ENCODE measurements at places on chromosomes 4 and X.

- no peak overlapping the region for H3K27ac ChIP-seq
- H3K36me3 ChIP-seq: no peaks in the 10 kb centered on the region
- H3K4me3 ChIP-seq: no peak overlapping the region
- no peak for DNase-seq
- peaks cover 10% of the 10 kb centered on the region for H3K27me3 ChIP-seq
Measured at GRCh38 chr4:112449708-112450107, 66.3 kb downstream of the NEUROG2 start.

DNA sequence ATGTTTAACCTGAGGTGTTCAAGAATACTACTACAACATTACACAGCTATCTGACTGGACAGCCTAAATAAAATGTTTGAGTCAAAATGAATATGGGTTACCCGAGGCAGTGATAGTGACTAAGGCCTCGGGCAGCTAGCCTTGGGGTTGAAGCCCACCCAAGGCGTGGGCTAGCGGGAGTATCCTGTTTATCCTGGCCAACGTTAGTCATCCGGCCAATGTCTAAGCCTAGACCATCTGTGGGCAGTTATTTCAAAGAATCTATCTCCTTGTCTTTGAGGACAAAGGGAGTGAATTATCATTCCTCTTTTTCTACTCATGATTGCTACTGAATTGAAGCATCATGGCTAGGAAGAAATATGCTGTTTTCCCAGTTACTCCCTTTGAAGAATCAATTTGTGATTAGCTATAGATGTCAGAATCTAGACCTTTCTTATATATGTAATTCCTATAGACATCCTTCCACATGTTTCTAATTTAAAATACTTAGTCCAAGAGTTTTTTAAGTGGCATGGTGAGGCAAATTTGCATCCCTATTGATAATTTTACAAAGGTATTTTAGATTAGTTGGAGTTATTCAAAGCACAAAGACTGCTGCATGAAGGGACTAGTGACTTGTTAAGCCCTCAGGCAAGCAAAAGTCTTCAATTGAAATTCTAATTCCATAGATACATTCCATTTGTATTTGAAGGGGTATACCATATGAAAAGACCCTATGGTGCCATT lies 6.0 kb upstream of the PDGFC start:
- DNase-seq: no peak
- H3K27ac ChIP-seq: no peak overlapping the region
- H3K4me3 ChIP-seq: no peak overlapping the region
- no peaks in the 10 kb centered on the region for H3K4me1 ChIP-seq
- H3K36me3 ChIP-seq: peaks cover 2% of the 10 kb centered on the region

DNA sequence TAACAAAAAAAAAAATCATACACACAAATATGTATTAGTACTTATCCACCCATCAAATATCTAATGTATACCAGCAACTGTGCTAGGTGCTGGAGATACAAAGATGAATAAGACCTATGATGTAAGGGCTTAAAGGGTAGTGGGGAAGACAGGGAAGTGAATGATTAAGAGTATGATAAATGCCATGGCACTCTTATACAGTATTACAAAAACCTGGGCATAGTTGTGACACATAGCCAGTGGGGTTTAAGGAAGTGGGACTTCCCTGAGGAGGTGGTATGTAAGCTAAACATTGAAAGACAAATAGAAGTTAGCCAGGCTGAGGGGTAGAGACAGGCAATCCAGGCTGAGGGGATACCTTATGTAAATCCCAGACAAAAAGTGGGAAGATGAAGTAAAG lies 23.5 kb downstream of the CHM start:
- no peaks in the 10 kb centered on the region for H3K27me3 ChIP-seq
- peaks cover 13% of the 10 kb centered on the region for H3K4me1 ChIP-seq
- H3K36me3 ChIP-seq: peaks cover 7% of the 10 kb centered on the region

DNA sequence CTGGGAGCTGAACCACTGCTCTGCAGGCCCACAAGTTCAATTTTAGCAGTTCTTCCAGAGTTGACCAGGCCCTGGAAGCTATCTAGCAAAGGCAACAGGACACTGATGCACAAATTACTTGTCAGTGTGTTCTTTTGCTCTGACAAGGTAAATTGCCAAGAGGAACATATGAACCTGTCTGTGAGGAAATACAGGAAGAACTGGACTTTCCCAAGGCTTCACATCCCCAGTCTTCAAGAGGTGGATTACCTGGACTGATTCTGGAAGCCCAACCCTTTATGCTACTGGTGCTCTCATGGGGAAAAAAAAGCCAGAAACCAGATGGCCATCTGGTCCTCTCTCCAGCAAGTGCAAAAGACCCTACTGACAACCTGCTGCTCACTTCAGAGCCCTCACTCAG lies 1.9 kb upstream of the TMEM185A start:
- DNase-seq: no peak
- H3K27me3 ChIP-seq: no peaks in the 10 kb centered on the region
- no peak overlapping the region for H3K4me3 ChIP-seq
- peaks cover 25% of the 10 kb centered on the region for H3K4me1 ChIP-seq
- H3K27ac ChIP-seq: no peak overlapping the region
- peaks cover 5% of the 10 kb centered on the region for H3K36me3 ChIP-seq

DNA sequence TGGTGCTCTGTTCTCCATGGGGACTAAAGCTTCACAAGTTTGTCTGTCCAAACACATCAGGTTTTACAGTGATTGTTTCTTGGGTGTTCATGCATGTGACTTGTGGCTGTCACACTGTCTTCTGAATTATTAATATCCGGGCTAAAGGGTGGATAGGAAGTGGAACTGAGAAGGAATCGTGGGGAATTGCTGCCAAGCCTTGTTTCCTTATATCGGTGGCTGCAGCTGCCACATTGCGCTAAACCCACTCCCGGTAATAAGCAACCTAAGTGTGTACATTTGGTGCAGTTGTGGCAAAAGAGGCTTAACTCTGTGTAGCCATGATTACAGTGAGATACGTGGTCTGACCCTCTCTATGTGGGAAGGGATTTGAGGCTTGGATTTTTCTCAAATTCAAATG lies 30.7 kb downstream of the SEPTIN11 start:
- no peak for DNase-seq
- H3K4me1 ChIP-seq: peaks cover 68% of the 10 kb centered on the region
- no peaks in the 10 kb centered on the region for H3K27me3 ChIP-seq
- H3K27ac ChIP-seq: no peak overlapping the region
- H3K36me3 ChIP-seq: peaks cover 2% of the 10 kb centered on the region

DNA sequence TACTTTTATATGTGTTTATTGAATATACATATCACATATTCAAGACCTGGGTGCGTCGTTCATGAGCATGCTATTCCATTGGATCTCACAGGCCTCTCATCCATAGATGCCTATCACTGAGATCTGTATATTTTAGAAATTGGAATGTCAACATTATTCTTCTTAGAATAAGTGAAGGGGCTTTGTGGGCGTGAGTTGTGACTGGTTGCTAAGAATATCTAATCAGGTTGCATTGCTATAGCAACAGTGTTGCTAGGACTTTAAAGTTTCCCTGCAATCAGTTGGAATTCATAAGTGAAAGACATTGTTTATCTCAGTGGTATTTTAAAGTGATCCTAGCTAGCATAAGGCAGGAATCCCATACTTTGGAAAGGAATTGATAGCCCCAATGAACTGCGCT lies 36.7 kb upstream of the ANK2 start:
- DNase-seq: no peak
- no peaks in the 10 kb centered on the region for H3K4me1 ChIP-seq
- no peaks in the 10 kb centered on the region for H3K27me3 ChIP-seq

DNA sequence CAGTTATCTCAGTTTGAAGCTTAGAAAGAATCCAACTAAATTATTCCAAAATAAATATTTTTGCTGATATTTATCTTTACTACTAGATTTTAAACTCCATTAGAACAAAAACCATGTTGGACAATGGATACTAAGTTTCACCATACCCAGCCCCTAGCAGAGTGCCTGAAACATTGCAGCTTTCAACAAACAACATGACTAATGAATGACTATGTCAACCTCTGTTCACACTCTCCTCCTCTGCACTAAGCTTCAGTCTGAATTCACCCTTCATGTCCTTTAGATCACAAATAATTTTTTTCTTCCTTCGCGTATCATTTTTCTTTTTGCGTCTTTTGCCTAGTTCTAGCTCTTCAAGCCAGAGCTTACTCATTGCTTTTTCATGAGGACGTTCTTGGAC lies 315.2 kb downstream of the PCDH10 start:
- H3K4me3 ChIP-seq: no peak overlapping the region
- H3K27me3 ChIP-seq: no peaks in the 10 kb centered on the region
- no peak for DNase-seq
- no peak overlapping the region for H3K27ac ChIP-seq
- H3K36me3 ChIP-seq: no peaks in the 10 kb centered on the region

GRCh38 chrX:40729598-40730584 lies 5.5 kb downstream of the MED14 start:
- H3K36me3 ChIP-seq: peaks cover 19% of the 10 kb centered on the region
- peaks cover 37% of the 10 kb centered on the region for H3K4me1 ChIP-seq
- DNase-seq: no peak
- no peaks in the 10 kb centered on the region for H3K27me3 ChIP-seq
- H3K27ac ChIP-seq: no peak overlapping the region

DNA sequence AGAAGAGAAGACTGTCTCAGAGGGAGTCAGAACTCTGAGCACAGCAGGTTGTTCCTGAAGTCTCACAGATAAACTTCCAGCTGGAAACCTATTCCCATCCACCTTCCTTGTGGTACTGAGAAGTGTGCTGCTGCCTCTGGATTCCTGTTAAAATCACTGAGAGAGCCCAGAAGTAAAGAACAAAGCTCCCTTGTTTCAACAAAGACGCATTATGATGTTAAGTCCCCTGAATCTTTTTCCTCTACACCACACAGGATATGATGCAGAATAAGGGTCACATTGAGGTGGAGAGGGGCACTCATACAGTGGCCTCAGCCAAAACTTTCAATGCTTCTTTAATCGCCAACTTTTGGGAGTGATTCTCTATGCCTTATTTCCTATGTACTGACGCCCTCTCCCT lies 321.0 kb downstream of the OPHN1 start:
- no peak overlapping the region for H3K4me3 ChIP-seq
- DNase-seq: no peak
- no peak overlapping the region for H3K27ac ChIP-seq
- H3K27me3 ChIP-seq: no peaks in the 10 kb centered on the region

DNA sequence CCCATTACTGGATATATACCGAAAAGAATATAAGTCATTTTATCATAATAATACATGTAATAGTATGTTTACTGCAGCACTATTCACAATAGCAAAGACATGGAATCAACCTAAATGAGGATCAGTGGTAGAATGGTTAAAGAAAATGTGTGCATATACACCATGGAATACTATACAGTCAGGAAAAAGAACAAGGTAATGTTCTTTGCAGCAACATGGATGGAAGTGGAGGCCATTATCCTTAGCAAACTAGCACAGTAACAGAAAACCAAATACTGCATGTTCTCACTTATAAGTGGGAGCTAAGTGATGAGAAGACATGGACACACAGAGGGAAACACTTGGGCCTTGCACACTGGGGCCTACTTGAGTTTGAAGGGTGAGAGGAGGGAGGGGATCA lies 207.4 kb upstream of the APOOL start:
- H3K27ac ChIP-seq: no peak overlapping the region
- H3K4me1 ChIP-seq: no peaks in the 10 kb centered on the region
- H3K36me3 ChIP-seq: no peaks in the 10 kb centered on the region
- no peak overlapping the region for H3K4me3 ChIP-seq

GRCh38 chr4:110926841-110927400 lies 304.0 kb upstream of the PITX2 start:
- H3K27ac ChIP-seq: no peak overlapping the region
- H3K27me3 ChIP-seq: no peaks in the 10 kb centered on the region
- H3K4me1 ChIP-seq: no peaks in the 10 kb centered on the region
- no peak for DNase-seq
- H3K4me3 ChIP-seq: no peak overlapping the region

DNA sequence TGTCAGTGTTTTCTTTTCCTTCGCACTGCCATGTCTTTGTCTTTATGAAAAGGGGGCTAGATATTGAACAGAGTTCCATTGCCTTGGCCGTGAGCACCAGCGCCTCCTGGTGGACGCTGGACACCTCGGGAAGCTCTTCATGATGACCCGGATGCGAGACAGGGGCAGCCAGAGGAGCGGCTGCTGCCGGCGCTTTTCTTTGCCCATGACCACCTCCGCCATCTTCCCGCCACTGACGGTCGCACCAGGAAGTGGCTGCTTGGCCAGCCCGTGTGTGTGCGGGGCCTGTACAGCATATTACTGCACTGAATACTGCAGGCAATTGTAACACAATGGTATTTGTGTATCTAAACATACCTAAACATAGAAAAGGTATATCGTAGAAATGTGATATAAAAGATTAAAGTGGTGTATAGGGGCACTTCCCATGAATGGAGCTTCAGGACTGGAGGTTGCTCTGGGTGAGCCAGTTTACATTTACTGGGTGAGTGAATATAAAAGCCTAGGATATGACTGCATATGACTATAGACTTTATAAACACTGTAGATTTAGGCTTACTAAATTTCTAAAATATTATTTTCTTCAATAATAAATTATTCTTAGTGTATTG lies 15.8 kb upstream of the GRIA2 start:
- no peak overlapping the region for H3K27ac ChIP-seq
- no peak overlapping the region for H3K4me3 ChIP-seq
- H3K27me3 ChIP-seq: no peaks in the 10 kb centered on the region
- DNase-seq: no peak
- H3K4me1 ChIP-seq: no peaks in the 10 kb centered on the region

GRCh38 chr4:102501447-102501696 lies 213 bp downstream of the NFKB1 start:
- H3K4me1 ChIP-seq: peaks cover 33% of the 10 kb centered on the region
- DNase-seq: no peak
- H3K27ac ChIP-seq: peak overlapping the region; percentile 99
- peaks cover 27% of the 10 kb centered on the region for H3K36me3 ChIP-seq
- no peaks in the 10 kb centered on the region for H3K27me3 ChIP-seq

- no peak for DNase-seq
- no peaks in the 10 kb centered on the region for H3K4me1 ChIP-seq
- H3K27ac ChIP-seq: no peak overlapping the region
- peaks cover 1% of the 10 kb centered on the region for H3K36me3 ChIP-seq
Measured at GRCh38 chr4:103318327-103318726, 120.2 kb upstream of the CENPE start.

GRCh38 chrX:7316280-7316679 lies 168.3 kb upstream of the PUDP start:
- H3K36me3 ChIP-seq: no peaks in the 10 kb centered on the region
- DNase-seq: no peak
- H3K4me3 ChIP-seq: no peak overlapping the region
- no peaks in the 10 kb centered on the region for H3K4me1 ChIP-seq
- no peaks in the 10 kb centered on the region for H3K27me3 ChIP-seq
- no peak overlapping the region for H3K27ac ChIP-seq

- no peaks in the 10 kb centered on the region for H3K36me3 ChIP-seq
- no peak for DNase-seq
- H3K4me3 ChIP-seq: no peak overlapping the region
- no peaks in the 10 kb centered on the region for H3K4me1 ChIP-seq
Measured at GRCh38 chr4:16124232-16124631, 40.4 kb upstream of the PROM1 start.

All from central memory CD8-positive, alpha-beta T cell (primary cell).